Large intestine (tissue), 12 donors: ENCODE measurements at places on chromosomes 4 and X.

GRCh38 chrX:14351611-14352303, 177.6 kb upstream of the GLRA2 start:
- no peak for DNase-seq

DNA sequence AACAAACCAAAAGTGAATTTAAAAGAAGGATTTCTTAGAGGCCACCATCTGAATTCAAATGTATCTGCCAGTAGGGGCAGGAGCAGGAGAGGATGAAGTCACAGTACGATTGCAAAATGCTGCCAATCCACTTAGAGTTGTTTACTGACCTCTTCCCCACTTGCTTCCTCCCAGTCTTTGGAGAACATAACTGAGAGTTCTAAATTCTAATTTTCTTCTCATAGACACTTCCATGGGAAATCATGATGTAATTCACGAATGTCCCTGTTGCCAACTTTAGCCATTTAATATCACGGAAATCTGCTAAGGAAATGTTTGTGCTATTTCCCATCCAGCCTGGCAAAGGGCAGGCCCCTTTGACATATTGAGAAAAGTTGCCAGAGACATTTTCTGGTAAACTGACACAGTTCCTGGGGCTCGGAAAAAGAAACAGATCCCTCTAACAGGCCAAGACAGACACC, 33.6 kb upstream of the NOCT start:
- peak; percentile 48 for DNase-seq

DNA sequence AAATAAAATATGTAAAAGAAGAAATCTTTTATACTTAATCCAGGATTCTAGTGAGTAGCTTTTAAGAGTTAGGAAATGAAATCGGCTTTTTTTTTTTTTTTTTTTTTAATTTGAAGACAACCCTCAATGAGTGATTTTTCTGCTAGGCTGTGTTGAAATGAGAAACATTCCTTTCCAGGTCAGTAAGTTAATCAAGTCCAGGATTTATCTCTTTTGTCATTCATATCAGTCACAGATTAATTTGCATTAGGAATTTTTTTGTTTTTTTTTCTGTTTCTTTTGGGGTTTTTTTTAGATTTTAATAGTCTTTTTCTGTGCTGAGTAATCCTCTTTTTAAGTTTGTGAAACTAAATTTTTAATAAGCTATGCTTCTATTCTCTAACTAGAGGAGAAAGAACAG, 448.1 kb downstream of the ADGRL3 start:
- DNase-seq = no peak

DNA sequence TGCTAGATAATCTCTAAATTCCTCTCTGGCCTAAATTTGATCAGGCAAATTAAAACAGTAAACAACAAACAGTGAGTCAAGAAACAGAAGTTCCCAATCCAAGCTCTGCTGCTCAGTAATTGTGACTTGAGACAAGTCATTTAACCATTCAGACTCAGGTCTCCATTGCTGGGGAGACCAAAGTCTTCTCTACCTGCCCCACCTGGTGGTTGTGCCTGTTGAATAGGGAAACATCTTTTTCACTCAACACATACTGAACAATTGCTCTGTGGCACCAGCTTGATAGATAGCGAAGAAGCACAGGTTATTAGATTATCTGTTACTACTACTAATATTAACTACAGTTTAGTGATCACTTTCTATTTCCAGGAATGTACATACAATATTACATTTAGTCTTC, 112.1 kb upstream of the EOLA2 start:
- no peak for DNase-seq

DNA sequence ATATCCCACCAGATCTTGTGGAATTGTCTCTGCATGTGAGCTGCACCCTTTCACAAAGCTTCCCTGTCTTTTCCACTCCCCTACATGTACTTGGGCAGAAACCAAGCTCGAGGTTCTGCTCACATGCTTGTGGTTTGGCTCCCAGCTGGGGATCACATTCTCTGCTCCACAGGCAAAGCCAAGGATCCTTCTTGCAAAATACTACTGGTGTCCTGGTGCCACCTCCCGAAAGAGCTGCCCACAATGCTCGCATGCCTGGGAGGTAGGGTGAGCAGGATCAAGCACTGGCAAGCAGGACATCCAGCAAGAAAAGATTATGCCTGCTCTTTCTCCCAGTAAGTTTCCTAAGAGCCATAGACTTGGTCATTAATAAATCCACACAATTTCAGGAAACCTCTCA, 45.1 kb upstream of the PPARGC1A start:
- no peak for DNase-seq

GRCh38 chr4:108820492-108821350, 57.9 kb upstream of the ETNPPL start:
- DNase-seq = no peak

- DNase-seq = peak; percentile 24
Observed at GRCh38 chr4:188417181-188417580, 277.9 kb downstream of the TRIML1 start.

DNA sequence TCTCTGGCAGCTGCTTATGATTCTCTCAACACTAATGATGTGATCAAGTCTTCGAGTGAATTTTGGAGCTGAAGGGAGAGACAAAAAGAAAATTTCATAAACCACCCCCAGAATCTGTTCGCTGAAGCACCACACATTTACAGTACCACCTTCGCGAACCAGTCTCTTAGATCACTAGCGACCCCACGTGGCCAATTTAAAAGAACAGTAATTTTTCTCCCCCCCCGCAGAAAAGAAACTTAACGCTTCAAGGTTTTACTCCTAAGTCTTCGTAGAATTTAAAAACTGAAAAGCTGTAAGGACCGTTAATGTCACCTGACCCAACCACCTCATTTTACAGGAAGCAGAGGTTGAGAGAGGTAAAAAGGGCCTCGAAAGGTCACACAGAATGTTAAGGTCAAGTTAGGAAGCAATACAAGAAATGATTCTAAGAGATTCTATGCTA, 187.5 kb downstream of the QDPR start:
- DNase-seq = no peak

DNA sequence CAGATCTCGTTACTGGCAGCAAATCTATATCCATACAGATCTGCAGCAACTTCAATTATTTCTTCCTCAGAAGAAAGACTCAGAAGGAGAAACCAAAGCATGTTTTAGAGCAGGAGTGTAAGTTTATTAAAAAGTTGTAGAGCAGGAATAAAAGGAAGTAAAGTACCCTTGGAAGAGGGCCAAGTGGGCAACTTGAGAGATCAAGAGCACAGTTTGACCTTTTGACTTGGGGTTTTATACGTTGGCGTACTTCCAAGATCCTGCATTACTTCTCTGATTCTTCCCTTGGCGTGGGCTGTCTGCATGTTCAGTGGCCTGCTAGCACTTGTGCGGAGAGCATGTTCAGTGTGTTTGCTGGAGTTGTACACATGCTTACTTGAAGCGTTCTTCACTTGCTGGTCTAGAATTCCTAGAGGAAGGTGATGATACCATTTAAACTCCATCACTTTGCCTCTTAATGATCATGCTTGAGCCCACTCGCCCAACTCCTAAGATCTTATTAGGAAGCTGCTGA, 1114.7 kb upstream of the PABPC4L start:
- DNase-seq = no peak

DNA sequence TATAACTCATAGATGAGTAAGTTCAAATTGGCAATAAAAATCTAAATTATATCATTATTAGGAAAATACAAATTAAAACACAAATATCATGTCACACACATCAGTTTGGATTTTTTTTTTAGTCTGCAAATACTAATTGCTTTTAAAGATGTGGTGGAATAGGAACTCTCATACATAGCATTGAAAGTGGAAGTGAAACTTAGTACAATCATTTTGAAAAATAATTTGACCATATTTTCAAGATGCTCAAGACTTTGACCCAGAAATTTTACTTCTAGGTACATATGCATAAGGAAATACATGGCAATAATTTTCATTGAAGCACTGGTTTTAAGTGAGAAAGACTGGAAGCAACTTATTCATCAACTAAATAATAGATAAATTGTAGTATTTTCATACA, 147.5 kb upstream of the SMIM31 start:
- no peak for DNase-seq

DNA sequence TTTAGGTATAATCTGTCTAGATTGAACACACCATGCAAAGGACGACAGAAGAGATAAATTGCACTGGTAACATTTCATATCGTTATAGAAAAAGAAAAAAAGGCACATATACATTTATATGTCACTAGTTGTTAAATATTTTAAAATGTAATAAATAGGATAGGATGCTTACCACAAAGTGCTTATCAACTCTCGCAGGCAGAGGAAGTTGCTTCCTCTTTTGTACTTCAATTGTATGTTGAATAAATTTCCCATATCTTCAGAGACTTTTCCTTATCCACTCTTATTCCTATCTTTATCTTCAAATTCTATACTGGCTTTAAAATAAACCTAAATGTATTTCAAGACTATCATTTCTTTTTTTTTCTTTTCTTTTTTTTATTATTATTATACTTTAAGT, 163.3 kb upstream of the SPOCK3 start:
- DNase-seq = no peak

GRCh38 chr4:147924604-147925412, 192.9 kb downstream of the ARHGAP10 start:
- peak; percentile 12 for DNase-seq

- no peak for DNase-seq
Observed at GRCh38 chr4:4642496-4643000, 100.7 kb upstream of the STX18 start.

GRCh38 chrX:48465336-48465933, 4.6 kb downstream of the SLC38A5 start:
- DNase-seq = no peak

DNA sequence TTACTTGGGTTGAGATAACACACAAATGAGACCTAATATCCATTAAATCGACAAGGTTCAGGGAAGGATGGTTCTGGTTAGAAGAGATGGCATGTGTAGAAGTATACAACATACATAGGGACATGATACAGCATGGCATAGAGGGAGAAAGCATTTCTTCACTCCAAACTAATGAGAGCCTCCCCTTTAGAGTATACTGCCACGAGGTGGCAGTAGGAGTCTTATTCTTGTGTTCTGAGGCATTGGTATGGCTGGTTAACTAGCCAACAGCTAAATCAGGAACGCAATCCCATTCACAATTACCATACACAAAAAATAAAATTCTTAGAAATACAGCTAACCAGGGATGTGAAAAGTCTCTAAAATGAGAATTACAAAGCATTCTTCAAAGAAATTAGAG, 29.1 kb upstream of the TRO start:
- peak; percentile 6 for DNase-seq

- DNase-seq = peak; percentile 10
Observed at GRCh38 chrX:68647156-68647957, at the start of gene STARD8. STARD8 (plus strand) TSS chrX:68647666; CDS start chrX:68647883, 217 bp downstream.

DNA sequence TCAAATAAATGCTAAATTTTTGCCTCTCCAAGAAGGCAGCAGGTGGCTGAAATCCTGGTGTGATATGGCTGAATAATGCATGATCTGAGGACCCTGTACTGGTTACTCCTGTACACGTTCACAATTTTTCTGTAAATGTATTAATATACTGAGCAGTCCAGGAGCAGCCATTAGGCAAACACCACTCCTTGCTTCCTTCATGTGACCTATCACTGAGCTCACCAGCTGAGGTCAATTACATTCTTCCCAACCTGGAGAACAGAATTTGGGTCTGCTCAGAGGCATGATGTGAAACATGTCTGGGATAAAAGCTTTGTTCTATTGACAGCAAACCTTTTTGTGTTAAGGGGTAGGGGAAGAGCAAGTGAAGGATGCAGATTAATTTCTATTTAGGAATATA, 26.9 kb downstream of the RAB40AL start:
- no peak for DNase-seq

DNA sequence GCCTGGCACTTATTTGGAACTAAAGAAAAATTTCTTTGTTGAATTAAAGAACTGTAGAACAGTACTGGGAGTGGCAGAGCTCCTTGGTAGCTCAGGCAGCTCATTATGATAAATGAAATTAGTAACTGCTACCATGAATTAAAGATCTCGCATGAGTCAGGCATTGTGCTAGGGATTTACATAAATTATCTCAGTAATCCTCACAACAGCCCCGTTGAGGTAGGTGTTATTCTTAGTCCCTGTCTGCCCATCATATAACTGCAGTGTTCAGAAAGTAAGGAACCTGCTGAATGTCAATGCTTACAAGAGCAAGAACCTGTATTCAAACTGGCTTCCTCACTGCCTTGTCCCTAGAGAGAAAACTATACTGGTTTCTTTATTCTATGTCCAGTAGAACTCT, 108.3 kb downstream of the NLGN4X start:
- DNase-seq = no peak

GRCh38 chrX:40530509-40530908, 50.3 kb upstream of the ATP6AP2 start:
- peak; percentile 44 for DNase-seq

DNA sequence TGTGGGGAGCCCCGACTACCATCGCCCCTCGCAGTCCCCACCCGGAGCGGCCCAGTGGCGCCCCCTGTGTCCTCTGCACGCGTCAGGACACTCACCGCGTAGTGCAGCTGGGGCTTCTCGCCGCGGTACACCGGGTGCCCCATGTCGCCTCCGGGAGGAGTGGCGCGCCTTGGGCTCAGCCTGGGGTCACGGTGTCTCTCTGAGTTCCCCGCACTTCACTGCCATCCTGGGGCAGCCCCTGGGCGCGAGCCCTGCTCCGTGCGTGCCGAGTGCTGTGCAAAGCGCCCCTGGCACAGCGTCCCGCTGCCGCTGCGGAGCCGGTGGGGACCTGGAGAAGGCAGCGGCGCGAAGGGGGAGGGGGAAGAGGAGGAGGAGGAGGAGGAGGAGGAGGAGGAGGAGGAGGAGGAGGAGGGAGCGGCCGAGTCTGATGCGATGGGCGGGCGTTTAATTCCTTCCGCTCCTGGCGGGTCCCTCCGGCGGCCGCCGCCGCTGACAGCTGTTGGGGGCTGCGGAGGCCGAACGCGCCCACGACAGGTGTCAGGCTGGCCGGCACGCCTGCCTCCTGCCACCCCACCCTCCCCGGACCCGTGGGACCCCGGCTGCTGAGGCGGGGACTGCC, 134.3 kb downstream of the AMELX start:
- DNase-seq = peak; percentile 43

DNA sequence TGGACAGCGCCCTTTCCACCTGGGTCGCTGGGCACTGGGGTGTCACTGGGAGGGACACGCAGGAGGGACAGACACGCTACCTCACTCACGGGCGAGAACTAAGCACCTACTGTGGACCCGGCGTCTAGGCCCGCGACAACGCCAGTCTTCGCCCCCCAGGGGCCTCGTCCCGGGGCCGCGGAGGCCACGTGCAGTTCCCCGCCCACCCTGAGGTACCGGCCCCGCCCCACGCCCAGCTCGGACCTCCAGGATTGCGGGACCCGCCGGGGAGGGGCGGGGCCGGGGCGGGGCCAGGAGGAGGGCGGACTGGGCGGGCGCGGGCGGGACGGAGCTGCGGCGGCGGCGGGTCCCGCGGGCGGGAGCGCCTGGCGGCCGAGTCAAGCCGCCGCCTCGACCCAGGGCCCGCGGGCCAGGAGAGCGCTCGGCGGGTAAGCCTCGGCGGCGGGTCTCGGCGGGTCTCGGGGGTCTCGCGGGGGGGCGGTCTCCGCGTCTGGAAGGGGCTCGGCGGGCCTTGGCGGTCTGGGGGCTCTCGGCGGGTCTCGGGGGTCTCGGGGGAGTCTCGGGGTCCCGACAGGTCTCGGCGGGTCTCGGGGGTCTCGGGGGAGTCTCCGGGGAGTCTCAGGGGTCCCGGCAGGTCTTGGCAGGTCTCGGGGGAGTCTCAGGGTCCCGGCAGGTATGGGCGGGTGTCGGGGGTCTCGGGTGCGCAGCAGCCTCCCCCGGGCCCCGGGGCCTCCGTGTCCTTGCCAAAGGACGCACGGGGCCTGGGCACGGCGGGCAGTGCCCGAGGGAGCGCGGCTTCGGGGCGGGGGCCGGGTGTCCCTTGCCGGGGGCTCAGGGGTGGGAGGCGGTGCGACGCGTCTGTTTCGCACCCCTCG, at the start of gene SH3BP2:
TSS of gene SH3BP2 (plus strand) at position 375 of the 875 bp plus-strand sequence. CDS start 27,533 bp downstream, outside the sequence.
- no peak for DNase-seq
